ENCODE measurements at places on chromosomes 7 and 10.

- DNase-seq = no peak
Observed at GRCh38 chr10:15460661-15461060, 89.6 kb upstream of the FAM171A1 start.

DNA sequence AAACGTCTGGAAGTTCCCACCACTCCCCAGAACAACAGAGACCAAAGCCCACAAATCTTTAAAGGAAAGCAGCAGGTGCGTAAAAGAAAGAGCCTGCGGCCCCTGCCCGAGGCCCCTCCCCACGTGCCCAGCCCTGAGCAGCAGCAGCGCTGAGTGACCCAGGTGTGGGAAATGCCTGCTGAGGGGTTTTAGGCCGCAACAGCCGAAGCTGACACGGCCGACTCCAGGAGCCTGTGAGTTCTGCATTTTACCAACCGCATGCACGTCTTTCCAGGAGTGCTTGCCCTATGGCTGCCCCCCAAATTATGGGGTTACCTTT is 1.6 kb upstream of the KNDC1 start:
- no peak for DNase-seq

GRCh38 chr7:297611-298374 is 7.8 kb downstream of the FOXL3 start:
- DNase-seq = no peak

DNA sequence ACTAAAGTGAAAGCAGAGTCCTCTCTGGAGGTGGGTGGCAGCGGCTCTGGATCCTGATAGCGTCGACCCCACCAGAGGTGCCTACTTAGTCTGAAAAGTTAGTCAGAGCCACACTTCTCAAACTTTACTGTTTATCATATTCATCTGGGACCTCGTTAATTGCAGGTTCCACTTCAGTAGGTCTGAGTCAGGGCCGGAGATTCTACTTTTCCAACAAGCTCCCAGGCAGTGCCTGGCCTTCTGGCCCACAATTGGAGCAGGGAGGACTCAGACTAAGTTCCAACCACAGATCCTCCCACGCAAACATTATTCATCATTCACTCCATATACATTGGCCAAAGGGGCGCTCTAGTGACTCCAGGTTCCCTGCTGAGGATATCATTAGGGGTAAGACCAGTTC is 78.1 kb downstream of the VSTM4 start:
- DNase-seq = no peak

- DNase-seq = no peak
Observed at GRCh38 chr7:132207782-132208181, 368.5 kb downstream of the PLXNA4 start.

GRCh38 chr10:74194545-74194944 is 43.5 kb downstream of the ADK start:
- DNase-seq = no peak
